ENCODE measurements at places on chromosomes 1 and 21.

GRCh38 chr1:219573960-219574359 is 38.9 kb downstream of the ZC3H11B start:
- DNase-seq: no peak

DNA sequence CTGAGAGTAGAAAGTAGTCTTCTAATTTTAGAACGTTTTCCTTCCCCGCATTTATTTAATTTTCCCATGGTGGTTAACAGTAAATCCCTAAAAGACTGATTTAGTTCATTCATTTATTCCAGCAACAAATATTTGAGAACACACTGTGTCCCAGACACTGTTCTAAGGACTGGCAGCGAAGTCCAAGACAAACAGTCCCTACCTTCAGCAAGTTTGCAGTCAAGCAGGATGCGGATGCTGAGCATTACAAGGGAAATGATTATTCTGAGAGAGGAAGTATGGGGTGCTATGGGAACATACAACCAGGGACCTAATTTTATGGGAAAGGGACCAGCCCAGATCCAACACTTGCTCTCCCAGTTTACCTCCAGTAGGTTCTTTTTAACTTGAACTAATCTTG is 1.2 kb upstream of the C1orf74 start:
- DNase-seq: no peak

- DNase-seq: no peak
Observed at GRCh38 chr21:41269535-41269934, 47.1 kb upstream of the FAM3B start.

GRCh38 chr1:92066321-92066720 is 8.9 kb downstream of the SETSIP start:
- DNase-seq: no peak

GRCh38 chr1:169484683-169485430 is 887 bp downstream of the SLC19A2 start:
- DNase-seq: peak; percentile 82

- DNase-seq: no peak
Observed at GRCh38 chr1:224881762-224882211, 47.7 kb upstream of the DNAH14 start.

DNA sequence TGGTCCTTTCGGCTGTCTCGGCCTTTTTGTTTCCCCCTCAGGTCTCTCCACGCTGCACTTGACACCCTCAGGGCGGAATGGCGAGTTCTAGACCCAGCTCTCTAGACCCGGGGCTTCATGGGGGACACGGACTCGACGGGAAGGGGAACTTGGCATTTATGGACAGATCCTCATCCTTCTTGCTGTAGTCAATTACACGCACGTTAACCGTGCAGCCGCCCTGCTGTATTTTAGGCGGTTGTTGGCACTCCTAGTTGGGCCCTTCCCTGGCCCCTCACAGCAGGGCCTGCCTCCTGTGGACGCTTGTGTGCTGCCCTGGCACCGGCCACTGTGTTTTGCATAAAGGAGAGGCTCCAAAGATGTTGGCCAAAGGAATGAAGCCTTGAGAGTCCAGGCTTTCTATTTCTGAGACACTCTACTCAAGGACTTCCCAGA is 558 bp upstream of the BTG3 start:
- peak; percentile 49 for DNase-seq

DNA sequence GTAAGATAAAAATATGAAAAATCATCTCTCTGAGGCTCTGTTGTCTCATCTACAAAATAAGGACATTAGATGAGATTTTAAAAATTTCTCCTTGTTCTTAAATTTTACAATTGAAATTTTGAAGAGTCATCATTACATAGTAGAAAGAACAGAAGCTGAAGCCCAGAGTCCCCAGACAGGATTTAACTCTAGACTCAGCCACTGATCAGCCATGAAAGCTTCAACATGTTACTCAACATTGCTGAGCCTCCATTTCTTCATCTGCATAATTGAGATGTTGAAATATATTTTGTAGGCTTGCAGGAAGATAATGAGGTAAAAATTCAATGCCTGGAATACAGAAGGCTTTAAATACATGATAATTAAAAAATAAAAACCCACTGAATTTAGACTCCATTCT is 633.3 kb downstream of the LMO4 start:
- peak; percentile 54 for DNase-seq

DNA sequence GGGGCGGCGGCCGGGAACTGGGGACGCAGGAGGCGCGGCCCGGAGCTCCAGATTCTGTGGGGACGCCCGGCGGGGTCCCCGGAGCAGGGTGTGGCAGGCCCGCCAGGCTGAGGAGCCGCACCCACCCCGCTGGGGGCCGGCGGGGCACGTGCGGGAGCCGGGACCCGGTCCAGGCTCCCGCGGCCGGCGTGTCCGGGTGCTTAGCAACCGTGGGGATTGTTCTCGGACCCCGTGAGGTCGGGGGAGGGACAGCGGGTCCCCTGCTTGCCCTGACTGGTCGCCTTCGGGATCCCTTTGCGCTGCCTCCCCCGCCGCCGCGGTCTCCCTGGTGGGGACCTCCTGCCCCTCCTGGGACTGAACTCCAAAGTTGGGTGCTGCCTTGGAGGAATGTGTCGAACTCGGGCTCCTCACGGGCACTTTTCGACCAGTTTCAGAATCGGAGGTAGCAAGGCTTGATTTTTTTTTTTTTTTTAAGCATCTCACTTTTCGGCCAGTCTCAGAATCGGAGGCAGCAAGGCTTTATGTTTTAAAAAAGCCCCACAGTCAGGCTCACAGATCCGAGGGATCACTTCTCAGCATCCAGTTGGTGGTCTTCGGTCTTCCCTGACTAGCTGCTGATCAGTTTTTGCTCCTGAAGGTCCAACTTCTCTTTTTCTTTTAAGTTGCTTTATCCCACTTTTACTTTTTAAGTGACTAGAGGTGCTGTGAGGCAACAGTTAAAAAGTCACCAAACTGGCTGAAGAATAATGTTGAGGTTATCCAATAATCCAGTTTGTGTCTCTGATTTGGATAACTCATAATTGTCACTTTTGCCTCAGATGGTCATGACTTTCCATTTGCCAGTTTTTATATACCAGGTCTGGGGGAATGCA is 648 bp downstream of the FAM76A start:
- peak; percentile 53 for DNase-seq

DNA sequence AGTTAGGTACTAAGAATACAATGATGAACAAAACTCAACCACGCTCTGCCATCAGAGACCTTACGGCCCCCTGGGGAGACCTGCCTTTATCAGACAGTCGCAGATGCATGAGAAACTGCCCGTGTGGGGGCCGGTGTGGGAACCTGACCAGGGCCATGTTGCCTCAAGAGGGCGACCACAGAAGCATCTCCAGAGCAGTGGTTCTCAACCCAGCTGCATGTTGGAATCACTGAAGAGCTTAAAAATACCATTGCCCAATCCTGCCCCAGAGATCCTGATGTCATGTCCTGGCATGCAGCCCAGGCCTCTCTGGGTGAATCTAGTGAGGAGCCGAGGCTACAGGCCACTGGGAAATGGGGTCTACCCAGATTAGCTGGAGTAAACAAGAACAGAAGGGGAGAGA is 108.7 kb downstream of the PRDM2 start:
- peak; percentile 70 for DNase-seq

- no peak for DNase-seq
Observed at GRCh38 chr1:180936110-180937011, 23.7 kb downstream of the KIAA1614 start.

DNA sequence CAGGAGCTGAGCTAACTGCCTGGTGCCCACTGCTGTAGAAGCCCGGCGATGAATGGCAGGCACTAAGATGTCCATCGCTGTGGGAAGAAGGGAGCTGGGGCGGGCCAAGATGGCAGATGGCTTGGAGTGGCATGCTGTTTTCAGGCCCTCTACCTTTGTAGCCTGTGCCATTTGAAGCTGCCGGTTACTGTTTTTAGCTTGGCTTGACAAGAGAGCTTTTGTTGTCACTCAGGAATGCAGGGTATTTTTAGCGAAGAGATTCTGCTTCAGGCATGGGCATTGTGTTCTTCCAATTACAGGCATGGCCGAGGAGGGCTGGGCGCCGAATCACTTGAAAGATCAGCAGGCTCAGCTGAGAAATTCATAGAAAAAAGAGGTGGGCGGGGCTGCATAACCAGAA is 348.7 kb downstream of the RPS6KC1 start:
- DNase-seq: no peak

DNA sequence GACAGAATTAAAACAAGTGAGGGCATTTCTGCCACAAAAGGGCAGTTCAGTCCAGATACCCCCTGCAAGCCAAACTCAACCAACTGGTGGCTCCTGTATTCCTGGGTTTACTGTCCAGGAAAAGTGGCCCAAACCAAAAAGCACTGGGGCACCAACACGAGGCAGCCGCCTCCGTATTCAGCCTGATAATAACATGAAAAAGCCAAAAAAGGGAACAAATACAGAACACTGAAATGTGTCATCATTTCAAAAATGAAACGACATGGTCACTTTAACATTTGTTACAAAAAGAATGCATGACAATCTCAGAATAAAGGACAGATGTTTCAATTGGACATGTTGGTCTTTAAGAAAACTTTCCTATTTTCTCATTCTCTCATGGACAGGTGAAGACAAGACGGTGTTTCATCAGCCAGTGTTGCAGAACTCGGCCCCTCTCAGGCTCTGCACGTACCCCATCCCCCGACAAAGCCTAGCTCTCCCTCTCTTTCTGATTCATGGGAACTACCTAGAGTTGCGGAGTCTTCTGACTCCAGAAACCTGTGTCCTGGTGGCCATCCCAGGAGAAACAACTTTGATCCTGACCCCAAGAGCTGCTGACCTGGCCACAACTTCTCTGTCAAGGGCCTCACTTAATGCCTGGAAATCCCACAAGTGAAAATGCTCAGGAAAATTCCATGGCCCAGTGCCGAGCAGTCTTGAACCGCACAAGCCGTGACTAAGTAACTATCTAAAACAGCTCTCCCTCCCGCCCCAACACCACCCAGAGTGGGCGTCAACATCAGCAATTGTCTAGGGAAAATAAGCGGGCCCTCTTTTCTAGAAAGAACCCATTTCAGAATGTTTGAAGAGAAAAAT is 27.1 kb downstream of the ZBTB17 start:
- peak; percentile 88 for DNase-seq

GRCh38 chr1:90987841-90988240 is 34.0 kb downstream of the ZNF644 start:
- DNase-seq: no peak

- no peak for DNase-seq
Observed at GRCh38 chr1:17120962-17121837, 1.9 kb upstream of the PADI2 start.

DNA sequence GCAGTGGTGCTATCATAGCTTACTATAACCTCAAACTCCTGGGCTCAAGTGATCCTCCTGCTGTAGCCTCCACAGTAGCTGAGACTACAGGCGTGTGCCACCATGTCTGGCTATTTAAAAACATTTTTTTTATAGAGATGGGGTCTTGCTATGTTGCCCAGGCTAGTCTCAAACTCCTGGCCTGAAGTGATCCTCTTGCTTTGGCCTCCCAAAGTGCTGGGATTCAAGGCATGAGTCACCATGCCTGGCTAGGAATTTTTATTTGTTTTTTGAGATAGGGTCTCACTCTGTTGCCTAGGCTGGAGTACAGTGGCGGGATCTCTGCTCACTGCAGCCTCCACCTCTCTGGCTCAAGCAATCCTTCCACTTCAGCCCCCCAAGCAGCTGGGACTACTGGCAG is 8.8 kb upstream of the RABGAP1L start:
- DNase-seq: no peak

GRCh38 chr1:27872802-27873551 is 633 bp downstream of the THEMIS2 start:
- peak; percentile 55 for DNase-seq

DNA sequence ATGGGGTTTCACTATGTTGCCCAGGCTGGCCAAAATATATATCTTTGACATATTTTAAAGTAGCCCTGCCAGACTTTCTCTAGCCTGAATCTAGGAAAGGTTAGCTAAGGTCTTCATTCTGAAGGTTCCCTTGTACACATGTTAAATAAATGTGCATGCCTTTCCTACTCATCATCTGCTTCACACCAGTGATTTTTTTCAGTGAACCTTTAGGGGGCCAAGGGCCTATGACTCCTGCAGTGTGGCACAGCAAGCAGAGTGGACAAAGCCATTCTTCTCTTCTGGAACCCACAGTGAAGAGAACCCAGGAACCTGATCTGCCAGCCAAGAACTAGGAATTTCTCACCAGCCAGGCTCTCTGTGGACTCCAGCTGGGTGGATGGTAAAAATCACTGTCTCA is 22.9 kb downstream of the CBR1 start:
- peak; percentile 11 for DNase-seq

DNA sequence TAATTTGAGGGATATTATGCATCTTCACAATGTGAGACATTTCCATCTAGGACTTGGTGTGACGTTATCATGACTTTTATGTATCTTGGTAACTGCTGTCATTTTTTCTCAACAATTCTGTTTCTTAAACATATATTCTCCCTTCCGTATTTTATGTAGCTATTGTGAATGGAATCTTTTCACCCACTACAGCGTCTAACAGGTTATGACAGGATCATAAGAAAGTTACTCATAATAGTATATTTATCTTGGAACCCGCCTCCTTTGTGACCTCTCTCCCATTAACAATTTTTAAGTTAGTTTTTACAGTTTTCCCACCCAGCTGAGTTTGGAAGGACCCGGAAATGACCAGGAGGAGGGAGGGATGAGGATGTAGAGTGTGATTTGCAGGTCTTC is 6.8 kb upstream of the DMRTA2 start:
- no peak for DNase-seq

- DNase-seq: no peak
Observed at GRCh38 chr1:47229886-47230691, 1.9 kb downstream of the TAL1 start.

GRCh38 chr1:33655496-33655895 is 183.1 kb downstream of the ZSCAN20 start:
- DNase-seq: no peak

GRCh38 chr1:170675865-170676264 is 11.9 kb downstream of the PRRX1 start:
- no peak for DNase-seq

GRCh38 chr1:224262373-224263054 is 67.5 kb downstream of the NVL start:
- DNase-seq: no peak

DNA sequence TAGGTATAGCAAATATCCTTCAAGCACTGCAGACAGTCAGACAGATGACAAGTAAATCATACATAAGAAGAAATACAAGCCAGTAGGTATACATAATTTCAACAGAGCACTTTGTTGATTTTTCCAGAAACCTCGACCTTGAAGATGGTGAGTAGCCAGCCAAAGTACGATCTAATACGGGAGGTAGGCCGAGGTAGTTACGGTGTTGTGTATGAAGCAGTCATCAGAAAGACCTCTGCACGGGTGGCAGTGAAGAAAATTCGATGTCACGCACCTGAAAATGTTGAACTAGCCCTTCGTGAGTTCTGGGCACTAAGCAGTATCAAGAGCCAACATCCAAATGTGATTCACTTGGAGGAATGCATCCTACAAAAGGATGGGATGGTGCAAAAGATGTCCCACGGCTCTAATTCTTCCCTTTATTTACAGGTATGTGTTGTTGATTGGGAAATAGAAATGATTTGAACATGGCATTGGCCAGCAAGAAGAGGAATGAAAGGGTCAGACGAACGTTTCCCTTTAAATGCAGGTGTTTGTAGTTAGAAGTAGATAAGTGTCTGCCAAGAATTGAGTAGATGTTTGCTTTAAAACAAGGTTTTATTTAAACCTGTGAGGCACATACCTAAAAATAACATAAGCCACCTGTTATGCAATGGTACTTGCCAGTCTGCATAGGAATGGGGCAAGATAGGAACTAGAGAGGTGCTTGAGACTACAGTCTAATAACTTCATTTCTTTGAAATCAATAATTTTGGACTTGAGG is 2.7 kb downstream of the PDIK1L start:
- DNase-seq: no peak

- DNase-seq: peak; percentile 94
Observed at GRCh38 chr1:212179394-212180076, 105.7 kb upstream of the PPP2R5A start.

GRCh38 chr1:162145280-162145965 is 75.9 kb downstream of the NOS1AP start:
- DNase-seq: no peak

All from foreskin fibroblast (primary cell).